ENCODE measurements at places on chromosomes 1 and 21.

GRCh38 chr1:29695803-29696202 is 459.5 kb downstream of the PTPRU start:
- DNase-seq, result no peak

DNA sequence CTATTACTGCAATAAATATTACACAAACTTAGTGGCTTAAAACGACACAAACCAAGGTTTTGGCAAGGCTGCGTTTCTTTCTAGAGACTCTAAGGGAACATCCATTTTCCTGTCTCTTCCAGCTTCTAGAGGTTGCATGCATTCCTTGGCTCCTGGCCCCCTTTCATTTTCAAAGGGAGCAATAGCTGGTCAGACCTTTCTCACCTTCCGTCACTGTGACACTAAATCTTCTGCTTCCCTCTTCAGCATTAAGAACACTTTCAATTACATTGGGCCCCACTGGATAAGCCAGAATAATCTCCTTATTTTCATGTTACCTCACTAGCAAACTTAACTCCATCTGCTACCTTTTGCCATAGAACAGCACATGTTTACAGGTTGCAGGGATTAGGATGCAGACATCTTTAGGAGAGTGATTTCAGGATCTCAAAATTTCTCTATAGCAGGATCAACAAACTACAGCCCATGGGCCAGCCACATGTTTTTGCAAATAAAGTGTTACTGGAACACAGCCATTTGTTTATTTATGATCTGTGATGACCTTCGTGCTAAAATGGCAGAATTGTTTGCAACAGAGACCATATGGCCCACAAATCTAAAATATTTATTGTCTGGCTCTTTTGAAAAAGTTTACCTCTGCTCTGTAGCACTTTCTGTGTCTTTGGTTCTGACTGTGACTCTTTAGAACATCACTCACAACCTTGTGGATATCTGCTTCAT is 221.5 kb upstream of the SGIP1 start:
- DNase-seq, result no peak

DNA sequence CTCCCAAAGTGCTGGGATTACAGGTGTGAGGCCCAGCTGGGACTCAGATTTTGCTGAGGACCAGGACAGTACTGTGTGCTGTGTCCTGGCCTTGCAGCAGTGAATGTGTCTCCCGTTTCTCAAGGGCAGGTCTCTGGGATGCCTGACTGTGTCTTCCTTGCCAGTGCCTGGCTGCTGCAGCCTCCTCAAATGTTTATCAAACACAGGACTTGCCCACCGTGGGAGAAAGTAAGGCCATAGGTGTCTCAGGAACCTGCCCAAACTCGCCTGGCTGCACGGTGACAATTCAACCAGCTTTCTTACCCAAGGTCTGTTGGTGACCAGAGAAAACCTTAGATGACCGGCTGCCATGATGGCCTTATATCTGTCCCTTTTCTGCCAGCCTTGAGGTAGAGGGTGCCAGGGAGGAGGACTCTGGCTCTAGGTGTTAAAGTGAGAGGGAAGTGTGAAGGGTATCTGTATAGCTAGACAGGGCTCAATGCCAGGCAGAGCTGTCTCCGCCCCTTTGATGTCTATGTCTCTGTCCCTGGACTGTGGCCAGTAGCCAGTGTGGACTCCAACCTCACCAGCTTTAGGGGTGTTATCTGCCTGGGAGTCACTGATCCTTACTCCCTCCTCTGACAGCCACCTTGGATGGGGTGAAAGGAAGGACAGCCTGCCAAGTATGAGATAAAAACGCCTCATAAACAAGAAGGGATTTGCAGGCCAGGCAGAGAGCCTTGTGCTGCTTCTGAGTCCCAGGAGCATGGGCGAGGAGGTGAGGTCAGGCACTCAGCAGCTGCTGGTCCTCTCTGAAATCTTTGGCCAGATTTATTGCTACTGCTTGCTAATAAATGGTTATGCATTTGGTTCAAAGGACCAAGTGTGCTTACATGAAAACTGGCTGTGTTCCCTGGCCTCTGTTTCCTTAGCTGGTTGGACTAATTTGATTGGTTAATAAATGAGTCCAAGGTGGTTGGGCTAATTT is 22.3 kb downstream of the IL6R start:
- DNase-seq, result no peak

DNA sequence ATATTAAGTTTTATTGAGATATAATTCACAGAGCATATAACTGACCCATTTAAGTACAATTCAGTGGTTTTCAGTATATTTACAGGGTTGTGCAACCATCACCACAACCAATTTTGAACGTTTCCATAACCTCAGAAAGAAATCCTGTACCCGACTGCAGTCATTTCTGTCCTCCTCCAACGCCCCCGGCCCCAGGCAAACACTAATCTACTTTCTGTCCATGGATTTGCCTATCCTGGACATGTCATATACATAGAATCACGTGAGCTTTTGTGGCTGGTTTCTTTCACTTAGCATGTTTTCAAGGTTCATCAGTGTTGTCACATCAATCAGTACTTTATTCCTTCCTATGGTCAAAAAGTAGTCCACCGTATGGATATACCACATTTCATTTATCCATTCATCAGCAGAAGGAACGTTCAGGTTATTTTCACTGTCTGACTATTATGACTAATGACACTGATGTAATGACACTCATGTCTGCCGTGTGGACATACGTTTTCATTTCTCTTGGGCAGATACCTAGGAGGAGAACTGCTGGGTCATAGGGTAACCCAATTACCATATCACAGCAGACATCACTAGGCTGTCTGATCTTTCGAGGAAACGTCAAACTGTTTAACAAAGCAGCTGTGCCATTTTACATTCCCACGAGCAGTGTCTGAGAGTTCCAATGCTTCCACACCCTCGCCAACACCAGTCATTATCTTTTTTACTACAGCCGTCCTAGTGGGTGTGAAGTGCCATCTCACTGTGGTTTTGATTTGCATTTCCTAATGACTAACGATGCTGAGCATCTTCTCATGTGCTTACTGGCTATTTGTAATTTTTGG is 30.8 kb downstream of the MRPL37 start:
- DNase-seq, result no peak

- no peak for DNase-seq
Measured at GRCh38 chr1:108643492-108644335, 17.2 kb downstream of the HENMT1 start.

- DNase-seq, result no peak
Measured at GRCh38 chr1:65881067-65881594, 88.4 kb downstream of the PDE4B start.

GRCh38 chr1:91742848-91743292 is 143.1 kb downstream of the TGFBR3 start:
- no peak for DNase-seq

DNA sequence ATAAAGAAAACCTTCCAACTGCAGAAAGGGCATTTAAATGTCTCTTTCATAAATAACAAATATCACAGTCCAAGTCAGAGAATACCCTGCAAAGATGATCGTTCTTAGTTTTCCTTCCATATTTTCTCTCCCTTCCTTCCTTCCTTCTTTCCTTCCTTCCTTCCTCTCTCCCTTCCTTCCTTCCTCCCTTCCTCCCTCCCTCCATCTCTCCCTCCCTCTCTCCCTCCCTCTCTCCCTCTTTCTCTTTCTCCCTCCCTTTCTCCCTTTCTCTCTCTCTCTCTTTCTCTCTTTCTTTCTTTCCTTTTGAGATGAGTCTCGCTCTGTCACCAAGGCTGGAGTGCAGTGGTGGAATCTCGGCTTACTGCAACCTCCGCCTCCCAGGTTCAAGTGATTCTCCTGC is 29.0 kb upstream of the SCAF4 start:
- no peak for DNase-seq

- DNase-seq, result no peak
Measured at GRCh38 chr1:160652924-160653619, 6.2 kb upstream of the SLAMF1 start.

GRCh38 chr21:45466330-45467220 is 61.6 kb downstream of the COL18A1 start:
- no peak for DNase-seq

DNA sequence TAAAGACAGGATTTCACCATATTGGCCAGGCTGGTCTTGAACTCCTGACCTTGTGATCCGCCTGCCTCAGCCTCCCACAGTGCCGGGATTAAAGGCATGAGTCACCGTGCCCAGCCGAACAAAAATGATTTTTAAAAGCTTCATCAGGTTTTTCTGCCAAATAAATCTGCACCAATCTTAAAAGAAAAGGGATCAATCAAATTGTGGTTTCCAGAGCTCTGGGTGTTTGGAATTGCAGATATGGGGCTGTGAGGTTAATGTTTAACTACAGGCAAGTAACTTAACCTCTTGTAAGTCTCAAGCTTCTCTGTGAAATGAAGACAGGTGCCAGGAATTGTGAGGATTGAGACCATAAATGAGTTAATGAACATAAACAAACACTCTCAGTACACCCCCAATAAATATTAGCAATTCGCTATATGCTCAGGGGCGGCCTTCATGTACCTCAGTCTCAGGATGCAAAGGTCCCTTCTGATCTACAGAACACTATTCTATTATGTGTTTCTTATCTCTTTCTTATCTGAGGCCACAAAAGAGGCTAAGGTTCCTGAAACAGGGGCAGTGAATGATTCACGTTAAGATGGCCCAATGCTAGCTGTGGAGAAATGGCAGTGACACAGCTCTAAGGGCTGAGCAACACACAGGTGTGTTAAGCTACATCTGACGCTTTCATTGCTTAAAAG is 7.1 kb upstream of the GNPAT start:
- DNase-seq, result no peak

- DNase-seq, result no peak
Measured at GRCh38 chr1:179831852-179832699, 45.5 kb downstream of the TOR1AIP2 start.

GRCh38 chr21:21612466-21612865 is 614.3 kb downstream of the NCAM2 start:
- no peak for DNase-seq

All from stimulated activated CD8-positive, alpha-beta memory T cell treated with anti-CD3 and anti-CD28 coated beads, Interleukin-4, amount 100 ng/mL, for 1 hour (primary cell).